Fibroblast of pulmonary artery (primary cell): ENCODE measurements at places on chromosomes 12 and 14.

DNA sequence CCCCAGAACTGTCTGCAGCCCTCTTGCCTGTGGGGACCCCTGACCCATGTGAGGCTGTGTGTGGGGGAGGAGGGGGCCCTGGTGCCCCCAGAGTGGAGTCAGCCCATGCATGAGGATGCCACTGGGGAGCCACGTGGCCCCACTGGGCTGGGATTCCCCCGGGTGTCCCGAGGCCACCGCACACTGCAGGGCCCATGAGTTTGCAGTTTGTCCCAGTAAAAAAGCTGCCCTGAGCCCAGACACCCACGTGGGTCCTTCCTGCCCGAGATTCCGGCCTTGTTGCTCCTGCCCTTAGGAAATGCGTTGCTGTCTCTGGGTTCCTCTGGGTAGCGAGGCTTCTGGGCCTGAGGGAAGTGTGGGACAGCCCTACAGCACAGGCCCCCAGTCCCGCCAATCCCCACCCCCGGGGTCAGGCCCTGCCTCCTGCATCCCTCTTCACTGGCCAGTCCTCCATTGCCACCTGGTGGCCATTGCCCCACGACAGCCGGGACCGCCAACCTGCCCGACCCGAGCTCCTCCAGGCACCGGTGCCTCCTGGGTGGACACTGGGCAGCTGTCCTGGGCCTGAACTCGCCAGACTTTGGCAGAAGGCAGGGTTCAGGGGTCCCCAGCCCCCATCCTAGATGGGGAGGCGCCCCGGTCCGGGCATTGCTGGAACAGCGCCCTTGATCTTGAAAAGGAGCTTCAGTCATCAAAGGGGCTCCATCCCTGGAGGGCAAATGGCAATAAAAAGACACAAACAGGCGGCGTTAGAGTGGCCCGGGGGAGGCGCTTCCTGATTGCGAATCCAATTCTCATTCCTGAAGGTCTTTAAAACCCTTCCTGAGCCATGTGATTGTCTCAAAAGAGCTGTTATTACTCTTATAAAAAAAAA, 15.6 kb upstream of the C14orf180 start:
- DNase-seq, result peak; percentile 53

GRCh38 chr14:21652209-21652808, 1.3 kb upstream of the OR4E2 start:
- DNase-seq, result no peak

DNA sequence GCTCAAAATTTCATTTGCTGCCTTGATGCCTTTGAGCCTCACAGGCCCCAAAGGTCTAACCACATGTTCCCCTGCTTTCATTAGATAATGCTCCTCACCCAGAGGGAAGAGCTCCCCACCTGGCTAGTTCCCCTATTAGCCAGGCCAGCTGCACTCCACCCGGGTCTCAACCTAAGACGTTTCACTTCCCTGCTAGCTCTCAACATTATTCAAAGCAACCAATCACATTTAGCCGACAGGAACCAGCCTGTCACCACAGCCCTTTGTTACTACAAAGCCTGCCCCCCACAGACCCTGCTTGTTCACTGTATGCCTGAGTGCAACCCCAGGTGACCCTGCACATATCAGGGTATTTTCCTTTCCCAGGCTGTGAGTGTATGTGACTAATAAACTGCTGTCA, 78.6 kb downstream of the SLC15A5 start:
- no peak for DNase-seq

DNA sequence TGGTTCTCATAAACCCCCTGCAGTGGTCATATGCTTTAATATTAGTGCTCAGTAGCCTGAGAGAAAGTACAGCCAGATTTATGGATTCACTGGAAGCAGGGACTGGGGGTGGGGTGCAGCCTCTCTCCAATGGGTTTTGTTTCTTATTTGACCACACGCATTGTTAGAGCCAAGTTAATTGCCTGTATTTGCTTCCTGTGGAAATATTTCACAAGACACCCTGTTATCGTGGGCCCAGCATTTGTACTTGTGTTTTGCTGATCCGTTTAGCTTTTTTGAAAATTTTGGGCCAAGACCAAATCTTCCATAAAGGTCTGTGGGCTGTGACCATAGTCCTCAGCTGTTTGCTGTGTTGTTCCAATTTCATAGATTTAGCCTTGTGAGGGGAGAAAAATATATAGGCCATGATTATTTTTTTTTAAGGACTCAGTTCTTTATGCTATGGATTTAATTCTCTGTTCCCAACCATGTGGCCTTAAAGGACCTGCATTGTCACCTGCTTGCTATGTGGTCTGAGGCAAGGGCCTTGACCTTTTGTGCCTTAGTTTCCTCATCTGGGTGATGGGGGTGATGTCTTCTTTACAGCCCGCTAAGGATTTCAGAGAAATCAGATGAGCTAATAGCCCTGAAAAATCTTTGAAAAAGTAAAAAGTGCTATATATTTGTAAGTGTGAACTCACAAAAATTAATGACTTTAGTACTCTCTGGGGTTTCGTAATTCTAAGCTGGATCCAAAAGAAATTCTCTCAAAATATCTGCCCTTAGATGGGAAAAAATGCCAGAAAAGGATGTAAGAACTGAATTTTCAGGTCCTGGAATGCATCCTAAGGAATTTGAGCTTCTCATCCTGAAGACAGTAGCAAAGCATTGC, 370.2 kb downstream of the DPF3 start:
- DNase-seq, result peak; percentile 94

DNA sequence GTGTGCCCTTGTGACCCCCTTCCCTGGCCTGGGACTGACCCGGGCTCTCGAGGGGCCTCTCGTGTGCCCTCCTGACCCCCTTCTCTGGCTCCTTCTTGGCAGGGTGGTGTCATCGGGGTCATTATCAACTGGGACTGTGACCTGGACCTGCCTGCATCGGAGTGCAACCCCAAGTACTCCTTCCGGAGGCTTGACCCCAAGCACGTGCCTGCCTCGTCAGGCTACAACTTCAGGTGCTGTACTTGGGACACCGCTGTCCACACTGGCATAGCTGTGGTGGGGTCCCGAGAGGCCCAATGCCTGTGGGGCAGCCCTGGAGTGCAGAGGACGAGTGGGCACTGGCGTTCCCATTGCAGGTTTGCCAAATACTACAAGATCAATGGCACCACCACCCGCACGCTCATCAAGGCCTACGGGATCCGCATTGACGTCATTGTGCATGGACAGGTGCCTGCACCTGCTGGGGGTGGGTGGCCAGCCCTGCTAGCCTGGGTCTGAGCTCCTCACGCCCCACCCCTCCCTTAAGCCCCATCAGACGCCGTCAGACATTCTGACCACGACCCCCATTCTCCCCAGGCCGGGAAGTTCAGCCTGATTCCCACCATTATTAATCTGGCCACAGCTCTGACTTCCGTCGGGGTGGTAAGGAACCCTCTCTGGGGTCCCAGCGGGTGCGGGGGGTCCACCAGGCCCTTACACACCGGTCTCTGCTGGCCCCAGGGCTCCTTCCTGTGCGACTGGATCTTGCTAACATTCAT, 2.5 kb downstream of the P2RX2 start:
- DNase-seq, result no peak

- no peak for DNase-seq
These were observed 1.5 kb downstream of the EML5 start for GRCh38 chr14:88791252-88791621.

GRCh38 chr12:111411185-111411764, 5.6 kb downstream of the SH2B3 start:
- DNase-seq, result no peak

DNA sequence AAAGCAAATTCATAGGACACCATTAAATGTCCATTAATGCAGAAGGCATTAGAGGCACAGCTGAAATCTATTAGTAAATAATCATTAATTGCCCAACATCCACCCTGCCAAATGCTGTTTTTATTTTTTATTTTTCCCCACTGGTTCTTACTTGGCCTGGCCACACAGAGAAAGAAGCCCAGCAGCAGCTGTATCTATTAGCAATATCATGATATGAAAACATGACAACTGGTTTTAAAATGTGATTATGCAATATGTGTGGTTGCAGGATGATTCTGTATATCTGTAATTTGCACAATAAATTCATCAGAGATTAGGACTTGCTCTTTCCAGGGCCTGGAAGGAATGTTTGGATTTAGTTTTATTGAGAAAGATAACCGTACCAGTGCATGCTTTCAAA, 44.9 kb downstream of the SIX6 start:
- DNase-seq, result no peak

DNA sequence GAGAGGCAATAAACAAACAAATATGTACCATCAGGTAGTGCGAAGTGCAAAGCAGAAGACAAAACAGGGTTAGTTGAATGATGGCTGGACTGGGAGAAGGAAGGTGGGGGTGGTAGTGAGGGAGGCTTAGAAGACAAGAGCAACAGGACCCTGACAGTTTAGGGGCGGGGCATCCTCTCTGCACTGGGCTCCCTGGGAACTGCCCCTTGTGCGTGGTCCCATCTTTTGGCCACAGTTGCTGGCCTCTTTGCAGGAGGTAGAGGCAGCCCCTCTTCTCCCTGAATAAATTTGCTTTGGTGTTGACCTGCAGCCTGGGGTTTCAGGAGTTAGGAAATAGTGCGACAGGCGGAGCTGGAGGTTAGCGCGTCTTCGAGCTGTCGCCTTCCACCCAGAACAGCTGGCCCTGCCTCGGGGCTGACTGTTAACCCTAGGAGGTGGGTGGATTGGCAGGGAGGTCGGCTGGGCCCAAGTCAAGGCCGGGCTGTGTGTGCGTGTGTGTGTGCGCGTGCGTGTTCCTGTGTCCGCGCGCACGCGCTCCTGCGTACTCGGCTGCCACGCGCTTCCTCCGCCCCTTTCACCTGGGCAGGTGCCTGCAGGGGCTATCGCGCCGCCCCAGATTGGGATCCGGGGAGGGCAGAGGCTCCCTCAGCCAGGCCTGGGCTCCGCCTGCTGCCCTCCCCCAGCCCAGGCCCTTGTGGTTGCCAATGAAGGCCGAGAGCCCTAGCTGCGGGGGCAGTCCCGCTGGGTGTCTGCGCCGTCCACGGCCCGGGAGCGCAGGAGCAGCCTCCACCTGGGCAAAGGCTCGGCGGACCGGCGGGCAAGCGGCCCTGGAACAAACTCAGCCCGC, 180.8 kb downstream of the ADCK1 start:
- DNase-seq, result no peak

GRCh38 chr14:95713596-95714371, at the start of gene TCL1A:
Gene TCL1A, minus strand, starts transcription at chr14:95714125. Its CDS starts 59 bp downstream, at chr14:95714066.
- no peak for DNase-seq

GRCh38 chr12:8123124-8123912, at the start of gene CLEC4A:
Gene CLEC4A, plus strand, starts transcription at chr12:8123617. Its CDS starts 262 bp downstream, at chr12:8123879.
- DNase-seq, result no peak

DNA sequence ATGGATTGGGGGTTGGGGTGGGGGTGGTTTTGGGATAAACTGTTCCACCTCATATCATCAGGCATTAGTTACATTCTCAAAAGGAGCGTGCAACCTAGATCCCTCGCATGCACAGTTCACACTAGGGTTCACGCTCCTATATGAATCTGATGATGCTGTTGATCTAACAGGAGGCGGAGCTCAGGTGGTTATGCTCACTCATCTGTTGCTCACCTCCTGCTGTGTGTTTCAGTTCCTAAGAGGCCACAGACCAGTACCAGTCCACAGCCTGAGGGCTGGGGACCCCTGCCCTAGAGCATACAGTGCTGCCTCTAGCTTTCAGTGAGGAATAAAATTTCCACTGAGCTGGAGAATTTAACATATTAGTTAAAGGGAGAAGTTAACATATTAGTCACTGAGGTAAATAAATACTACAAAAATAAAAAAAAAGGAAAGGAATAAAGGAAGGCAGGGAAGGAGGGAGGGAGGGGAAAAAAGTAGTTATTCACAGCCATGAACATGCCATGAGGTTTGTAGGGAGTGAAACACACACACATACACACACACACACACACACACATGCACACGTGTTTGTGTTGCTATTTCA, 612.7 kb upstream of the TBX3 start:
- DNase-seq, result no peak

DNA sequence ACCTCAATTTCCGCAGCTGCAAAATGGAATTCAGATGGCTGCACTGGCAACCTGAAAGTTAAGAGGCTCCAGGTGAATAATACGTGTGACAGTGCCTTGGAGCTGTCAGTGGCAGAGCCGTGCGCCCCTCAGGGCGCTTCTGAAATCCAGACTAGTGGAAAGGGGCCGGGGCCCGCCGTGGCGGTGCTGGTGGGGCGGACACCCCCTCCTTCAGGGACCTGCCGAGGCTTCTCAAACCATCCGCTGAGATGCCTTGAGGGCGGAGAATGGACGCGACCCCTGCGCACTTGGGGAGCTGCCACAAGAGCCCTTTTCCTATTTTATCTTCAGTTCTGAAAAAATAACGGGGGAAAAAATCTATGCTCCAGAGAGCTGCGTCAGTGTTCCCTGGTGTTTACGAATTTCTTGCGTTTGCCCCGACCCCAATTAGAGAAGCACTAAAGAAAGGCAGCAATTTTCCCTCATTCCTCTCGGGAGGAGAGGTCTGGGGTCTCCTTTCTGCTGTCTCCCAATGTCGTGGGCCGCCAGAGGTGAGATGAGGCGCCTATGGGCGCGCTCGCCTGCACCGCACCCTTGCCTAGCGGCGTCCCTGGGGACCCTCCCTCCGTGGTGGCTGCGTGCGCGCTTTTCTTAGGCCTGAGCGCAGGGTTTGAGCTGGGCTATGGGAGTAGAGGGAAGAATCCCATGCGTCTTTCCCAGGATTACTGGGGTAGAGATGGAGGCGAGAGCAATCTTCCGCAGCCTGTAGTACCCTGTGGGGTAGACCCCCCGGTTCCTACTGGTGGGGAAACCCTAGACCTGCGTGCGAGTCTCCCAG, 2.2 kb downstream of the NOS1 start:
- DNase-seq, result no peak

DNA sequence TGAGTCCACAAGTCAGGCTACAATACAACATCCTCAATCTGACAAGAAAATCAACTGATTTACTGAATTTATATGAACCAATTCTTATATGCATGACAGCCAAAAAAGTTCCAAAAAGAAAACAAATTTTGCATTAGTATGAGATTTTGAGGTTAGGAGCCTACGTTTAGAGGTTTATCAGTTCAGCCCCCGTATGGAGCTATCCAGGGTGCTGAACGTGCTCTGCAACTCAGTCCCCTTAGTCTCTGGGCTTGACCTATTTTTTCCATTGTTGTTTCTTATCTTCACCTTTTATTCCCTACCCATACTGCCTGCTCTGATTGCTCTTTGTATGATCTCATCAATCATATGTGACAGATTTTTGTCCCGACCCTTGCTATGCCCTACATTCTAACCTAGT, 693.0 kb downstream of the NRXN3 start:
- peak; percentile 48 for DNase-seq

DNA sequence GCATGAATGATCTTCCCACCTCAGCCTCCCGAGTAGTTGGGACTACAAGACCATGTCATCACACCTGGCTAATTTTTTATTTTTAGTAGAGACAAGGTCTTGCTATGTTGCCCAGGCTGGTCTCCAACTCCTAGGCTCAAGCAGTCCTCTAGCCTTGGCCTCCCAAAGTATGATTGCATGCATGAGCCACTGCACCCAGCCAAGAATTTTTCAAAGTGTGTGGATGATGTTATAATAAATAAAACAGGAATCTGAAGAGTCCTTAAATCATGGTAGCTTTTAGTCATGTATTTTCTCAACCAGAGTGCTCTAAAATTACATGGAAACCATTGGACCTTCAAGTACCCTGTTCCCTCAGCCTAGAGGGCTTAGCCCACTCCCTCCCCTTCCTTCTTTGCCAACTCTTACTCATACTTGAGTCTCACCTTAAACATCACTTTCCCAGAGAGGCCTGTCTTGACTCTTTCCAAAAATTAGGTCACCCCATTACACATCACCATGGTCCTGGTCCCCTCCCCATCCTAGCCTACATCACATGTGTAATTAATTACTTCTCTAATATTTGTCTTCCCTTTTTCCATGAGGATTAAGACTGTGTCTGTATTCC, 52.2 kb upstream of the BICDL1 start:
- DNase-seq, result no peak

GRCh38 chr12:25894759-25895158, 63.7 kb upstream of the RASSF8 start:
- no peak for DNase-seq

GRCh38 chr12:2306012-2306411, 253.2 kb downstream of the CACNA1C start:
- DNase-seq, result no peak
